HEK293T (cell line): ENCODE measurements at places on chromosomes 16 and 17.

DNA sequence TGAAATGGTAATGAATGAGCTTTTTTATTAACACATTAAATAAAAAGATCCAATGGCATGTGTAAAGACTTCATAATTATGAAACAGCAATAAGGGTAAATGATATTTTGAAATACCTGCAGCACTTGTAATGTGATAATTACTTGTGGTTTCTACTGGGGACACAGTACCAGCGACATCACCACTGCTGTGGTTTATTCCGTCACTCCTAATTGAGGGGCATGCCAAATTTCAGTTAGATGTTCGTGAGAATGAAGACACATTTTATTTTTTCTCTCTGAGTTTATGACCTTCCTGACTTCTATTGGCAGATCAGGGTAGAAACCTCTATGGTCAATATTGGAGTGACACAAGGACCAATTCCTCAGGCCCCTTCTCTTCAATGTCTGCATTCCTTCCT is 131.9 kb upstream of the XYLT1 start:
- no peak for DNase-seq

DNA sequence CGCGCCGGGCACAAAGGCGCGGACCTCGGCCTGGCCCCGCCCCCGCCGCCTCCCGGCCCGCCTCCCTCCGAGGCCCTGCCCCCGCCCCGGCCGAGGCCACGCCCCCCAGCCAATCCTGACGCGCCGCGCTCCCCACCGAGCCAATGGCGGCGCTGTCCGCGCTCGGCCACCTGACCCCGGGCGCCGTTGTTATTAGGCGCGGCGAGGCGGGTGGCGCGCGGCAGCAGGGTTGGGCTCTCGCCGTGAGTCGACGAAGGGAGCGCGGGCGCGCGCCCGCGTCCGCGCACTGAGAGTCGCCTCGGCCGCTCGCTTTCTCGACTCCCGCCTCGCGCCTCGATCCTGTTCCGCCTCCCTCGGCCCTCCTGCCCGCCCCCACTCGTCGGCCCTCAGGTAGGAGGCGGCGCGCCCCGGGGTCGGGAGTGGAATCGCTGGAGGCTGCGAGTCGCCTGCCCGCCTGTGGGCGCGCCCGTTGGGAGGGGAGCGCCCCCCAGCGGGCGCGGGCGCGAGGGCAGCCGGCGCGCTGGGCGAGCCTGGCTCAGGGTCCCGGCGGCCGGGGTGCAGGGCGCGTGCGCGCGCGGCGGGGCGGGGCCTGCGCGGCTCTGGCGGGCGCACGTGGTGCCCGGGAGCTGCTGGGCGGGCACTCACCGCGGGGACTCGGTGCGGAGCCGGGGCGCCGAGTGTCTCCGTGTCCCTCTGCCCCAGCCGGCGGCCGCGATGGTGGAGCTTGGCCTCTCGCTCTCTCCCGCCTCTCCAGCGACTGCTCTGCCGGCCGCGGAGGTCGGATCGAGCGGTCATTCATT is 405 bp upstream of the CBLN1 start:
- peak; percentile 96 for DNase-seq

GRCh38 chr17:65100316-65101140 is 36.6 kb upstream of the RGS9 start:
- peak; percentile 88 for DNase-seq

DNA sequence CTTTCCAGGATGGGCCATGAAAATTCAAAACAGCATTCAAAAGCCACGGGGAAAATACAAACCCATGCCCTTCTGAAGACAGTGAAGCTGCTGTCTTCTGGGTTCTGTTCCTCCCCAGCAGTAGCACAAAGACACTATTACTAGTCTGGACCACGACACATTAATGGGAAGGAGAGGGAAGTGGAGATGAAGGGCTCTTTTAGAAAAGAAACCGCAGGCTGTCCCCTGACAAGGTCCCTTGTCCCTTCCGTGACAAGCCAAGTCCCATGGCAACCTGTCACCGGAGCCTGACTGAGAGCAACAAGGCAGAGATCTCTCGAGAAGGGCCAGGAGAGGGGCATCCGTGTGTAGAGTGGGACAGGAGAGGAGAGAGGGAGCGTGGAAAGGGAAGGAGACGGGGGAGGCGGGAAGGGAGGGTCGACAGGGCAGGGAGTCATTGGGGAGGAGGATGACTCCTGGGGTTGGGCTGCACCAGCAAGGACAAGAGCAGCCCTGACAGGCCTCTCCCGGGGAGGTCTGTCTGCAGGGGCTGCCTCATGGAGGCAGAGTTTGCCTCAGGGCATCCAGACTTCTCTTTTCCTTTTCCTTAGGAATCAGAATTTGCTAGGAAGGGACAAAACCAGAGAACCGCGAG is 436.2 kb downstream of the SLC39A11 start:
- DNase-seq, result no peak

DNA sequence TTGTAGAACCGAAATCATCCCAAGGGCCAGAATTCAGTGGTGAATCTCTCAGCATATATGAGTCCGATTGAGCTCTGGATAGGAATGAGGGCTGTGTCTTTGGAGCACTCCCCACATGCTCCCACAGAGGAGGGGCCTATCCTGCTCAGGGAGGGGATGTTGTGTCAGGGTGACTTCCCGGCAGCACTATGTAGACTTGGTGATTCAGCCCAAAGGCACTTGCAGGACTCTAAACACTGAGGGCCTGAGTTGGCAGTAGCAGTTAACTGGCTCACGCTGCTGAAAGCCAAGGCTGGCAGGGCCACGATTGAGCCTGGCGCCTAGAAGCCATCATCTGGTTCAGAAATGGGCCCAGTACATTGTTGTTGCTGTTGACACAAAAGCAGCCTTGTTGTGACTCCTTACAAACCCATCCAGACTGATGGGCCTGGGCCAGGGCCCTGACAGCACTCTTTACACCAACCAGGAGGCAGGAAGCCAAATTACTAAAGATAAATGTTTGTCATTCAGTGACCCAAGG is 31.9 kb downstream of the NMT1 start:
- DNase-seq, result no peak

- no peak for DNase-seq
Measured at GRCh38 chr16:89338863-89339262, 121.4 kb downstream of the ZNF778 start.

DNA sequence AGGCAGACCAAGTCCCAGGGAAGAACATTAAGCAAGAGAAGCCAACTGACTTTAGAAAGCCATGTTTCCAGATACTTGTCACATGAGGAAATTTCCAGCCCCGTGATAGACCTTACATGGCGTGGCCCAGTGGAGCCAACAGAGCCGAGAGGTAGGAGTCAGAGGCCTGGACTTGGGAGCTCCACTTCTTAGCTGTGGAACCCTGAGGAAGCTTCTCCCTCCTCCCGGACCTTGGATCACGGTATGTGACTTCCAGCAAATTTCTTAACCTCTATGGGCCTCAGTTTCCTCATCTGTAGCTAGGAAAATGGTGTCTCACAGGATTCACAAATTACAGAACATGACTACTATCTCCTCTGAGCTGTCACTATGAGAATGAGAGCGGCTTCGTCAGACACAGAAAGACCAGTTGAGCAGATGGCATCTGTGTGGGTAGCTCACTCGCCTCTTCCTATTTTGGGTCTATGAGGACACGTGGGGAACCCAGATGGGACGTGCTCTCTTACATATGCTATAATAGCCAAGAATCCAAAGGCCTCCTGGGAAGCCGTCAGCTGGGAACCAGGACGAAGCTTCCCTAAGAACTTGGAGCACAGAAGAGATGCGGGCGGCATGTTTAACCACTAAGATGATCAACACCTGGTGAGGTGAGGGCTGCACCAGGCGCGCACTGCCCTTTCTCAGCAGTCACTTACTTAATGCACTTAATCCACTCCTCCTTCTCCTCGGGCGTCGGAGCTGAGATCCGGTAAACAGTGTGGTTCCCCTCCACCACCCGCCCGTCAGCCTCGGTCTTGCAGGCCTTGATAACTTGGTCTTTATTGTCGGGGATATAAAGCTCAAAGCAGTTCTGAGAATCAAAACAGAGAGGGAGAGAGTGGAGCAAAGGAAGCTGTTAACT is 102.3 kb downstream of the CYTH1 start:
- no peak for DNase-seq

DNA sequence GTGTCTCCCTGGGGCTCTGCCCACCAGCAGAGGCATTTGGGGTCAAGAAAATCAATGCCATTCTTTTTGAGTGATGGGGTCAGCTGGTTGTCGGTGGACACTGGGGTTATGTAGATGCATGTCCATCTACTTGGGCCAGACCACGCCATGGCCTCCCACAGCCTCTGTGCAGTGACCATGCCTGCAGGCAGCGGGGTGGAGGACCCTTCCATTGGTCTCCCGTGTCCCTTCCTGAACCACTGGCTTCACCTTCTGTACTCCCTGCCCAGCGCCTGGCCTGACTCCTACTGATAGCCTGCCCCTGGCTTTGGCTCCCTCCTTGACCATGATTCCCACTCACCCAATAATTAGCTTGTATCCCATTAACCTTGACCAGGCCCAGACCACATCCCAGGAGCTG is 28.0 kb upstream of the SPNS3 start:
- DNase-seq, result no peak

- DNase-seq, result no peak
Measured at GRCh38 chr17:17186051-17186450, 20.1 kb downstream of the PLD6 start.
